ENCODE measurements at places on chromosomes 4 and X.

DNA sequence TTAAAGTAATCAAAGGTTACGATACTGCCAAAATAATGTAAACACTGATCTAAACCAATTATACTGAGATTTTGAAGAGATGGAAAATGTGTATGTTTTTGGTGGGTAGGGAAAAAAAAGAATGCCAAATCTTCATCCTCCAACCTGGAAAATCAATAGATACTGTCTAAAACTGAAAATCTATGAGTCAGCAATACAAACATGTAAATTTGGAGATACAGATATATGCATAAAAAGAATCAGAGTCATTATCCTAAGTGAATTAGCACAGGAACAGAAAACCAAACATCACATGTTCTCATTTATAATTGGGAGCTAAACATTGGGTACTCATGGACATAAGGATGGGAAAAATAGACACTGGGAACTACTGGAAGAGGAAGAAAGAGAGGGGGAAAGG lies 197.4 kb upstream of the TRPC5 start:
- no peak for DNase-seq

DNA sequence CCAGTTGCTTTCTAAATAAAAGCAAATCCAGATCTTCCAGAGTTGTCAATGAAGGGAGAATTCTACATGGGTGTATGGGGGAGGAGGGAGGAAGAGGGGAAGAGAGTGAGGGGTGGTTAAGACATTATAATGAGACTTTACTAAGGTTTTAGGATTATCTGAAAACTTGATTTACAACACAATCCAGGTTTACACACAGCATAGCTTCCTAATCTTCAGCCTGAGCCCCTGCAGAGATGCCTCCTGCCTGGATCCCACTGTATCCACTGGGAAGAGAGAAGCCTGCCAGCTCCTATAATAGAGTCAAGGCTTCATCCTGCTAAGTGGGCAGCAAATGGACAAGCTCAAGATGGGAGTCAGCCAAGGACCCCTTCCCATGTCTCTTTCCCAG lies 85.6 kb upstream of the KIT start:
- DNase-seq, result no peak

- DNase-seq, result no peak
These were observed 87.2 kb downstream of the AREG start for GRCh38 chr4:74531963-74532794.

GRCh38 chr4:108828620-108829019 lies 65.8 kb upstream of the ETNPPL start:
- DNase-seq, result no peak

DNA sequence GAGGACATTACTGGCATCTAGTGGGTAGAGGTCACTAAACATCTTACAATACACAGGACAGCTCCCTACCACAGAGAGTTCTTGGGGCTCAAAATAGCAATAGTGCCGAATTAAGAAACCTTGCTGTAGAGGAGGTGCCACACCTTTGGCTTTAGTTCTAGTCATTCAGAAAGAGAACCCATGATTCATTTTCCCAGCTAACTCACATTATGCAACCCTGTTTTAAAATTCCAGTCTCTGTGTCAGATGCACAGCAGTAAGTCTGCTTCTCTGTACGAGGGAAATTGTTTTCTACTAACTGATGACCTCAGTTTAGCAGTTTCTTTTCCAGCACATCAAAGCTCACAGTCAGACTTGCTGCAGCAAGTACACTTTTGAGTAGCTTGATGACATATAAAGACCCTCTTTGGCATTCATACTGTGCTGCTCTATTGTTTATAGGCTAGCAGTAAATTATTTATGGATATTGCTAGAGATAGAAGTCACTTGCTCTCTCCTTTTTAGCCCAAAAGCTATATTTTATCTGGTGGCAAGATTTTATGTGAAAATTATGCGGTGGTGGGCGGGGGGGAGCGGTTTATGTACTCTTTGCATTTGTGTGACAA lies 487.8 kb upstream of the MAGEB18 start:
- no peak for DNase-seq

GRCh38 chrX:119647552-119648420 lies 41.6 kb upstream of the NKRF start:
- no peak for DNase-seq

GRCh38 chrX:66000628-66001272 lies 39.1 kb downstream of the VSIG4 start:
- DNase-seq, result no peak

GRCh38 chrX:129058405-129058804 lies 464.9 kb downstream of the SMARCA1 start:
- DNase-seq, result no peak

- no peak for DNase-seq
These were observed 430.7 kb downstream of the IDS start for GRCh38 chrX:149074398-149074797.

- no peak for DNase-seq
These were observed 49.2 kb downstream of the CEP44 start for GRCh38 chr4:174332741-174333493.

- DNase-seq, result no peak
These were observed 295.5 kb downstream of the SLC7A11 start for GRCh38 chr4:137946453-137947174.

- DNase-seq, result no peak
These were observed 44.7 kb upstream of the ACSL4 start for GRCh38 chrX:109777749-109778148.

- no peak for DNase-seq
These were observed 25.0 kb downstream of the NSG1 start for GRCh38 chr4:4411906-4412305.

DNA sequence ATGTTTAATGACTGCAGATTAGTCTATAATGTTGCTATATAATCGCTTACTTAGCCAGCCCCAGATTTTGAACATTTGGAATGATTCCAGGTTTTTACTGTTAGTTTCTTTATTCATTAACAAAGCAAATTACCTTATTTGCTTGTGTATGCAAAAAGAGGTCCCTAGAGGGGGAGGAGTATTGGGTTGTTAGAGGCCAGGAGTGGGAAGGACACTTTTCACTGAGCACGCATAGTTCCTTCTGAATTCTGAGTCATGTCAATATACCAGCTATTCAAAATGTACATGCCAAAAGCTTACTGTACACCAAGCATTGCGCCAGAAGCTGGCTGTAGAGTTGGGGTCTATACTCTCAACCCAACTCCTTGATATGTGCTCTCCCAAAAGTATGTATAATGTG lies 5.1 kb upstream of the DGAT2L6 start:
- DNase-seq, result no peak

- no peak for DNase-seq
These were observed 978 bp downstream of the HS6ST2 start for GRCh38 chrX:132957211-132958090.

GRCh38 chr4:143082701-143083100 lies 102.0 kb upstream of the USP38 start:
- no peak for DNase-seq

GRCh38 chr4:42819863-42820514 lies 72.5 kb upstream of the GRXCR1 start:
- no peak for DNase-seq

DNA sequence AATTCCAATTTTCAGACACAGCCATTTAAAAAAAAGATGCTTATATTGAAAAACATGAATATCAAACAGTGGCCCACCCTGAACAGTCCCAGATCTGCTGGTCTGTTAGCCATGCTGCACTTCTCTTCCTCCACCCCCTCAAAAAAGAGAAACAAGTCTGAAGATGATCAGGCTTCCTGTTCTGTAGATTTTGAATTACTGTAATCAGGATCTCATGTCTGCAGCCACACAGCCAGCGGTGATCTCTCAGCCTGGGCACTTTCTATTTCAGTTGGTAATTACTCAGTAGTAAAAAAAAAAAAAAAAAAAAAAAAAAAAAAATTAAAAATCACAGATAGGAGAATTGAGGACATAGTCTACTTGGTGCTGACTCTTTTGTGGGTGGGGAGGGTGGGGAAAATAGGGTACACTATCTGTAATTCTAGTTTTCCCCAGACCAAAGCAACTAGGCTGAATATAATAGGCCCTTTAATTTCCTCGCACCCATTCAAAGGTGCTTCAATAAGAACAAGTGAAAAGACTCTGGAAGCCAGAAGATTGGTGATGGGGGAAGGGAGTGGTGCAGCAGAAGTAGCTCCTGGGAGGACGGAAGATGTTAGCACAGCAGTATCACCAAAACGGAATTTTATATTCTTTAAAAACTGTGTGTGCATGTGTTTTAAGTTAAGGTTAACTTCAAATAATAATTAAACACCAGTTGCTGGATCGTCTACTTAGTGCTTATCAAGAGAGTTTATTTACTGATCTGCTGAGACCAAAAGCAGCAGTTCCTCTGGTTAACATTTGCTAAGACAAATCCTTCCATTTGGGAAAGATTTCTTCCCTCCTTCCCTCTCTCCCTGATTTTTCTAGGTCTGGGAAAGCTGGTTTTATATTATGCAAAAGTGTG lies 47.0 kb downstream of the SPRY1 start:
- no peak for DNase-seq

GRCh38 chr4:160811956-160812355 lies 1351.8 kb downstream of the FSTL5 start:
- no peak for DNase-seq

Data from stimulated activated CD8-positive, alpha-beta memory T cell treated with anti-CD3 and anti-CD28 coated beads, Interleukin-4, amount 100 ng/mL, for 1 hour (primary cell).